Mesothelial cell of epicardium (in vitro differentiated cells): ENCODE measurements at places on chromosomes 16 and 17. TPM values are rescaled to one million over a fixed set of nuclear protein-coding genes. Genes with fewer than 3 reads are reported as not detected.
A peak's percentile ranks its signal among the peaks of the same experiment; 100 is the strongest.

DNA sequence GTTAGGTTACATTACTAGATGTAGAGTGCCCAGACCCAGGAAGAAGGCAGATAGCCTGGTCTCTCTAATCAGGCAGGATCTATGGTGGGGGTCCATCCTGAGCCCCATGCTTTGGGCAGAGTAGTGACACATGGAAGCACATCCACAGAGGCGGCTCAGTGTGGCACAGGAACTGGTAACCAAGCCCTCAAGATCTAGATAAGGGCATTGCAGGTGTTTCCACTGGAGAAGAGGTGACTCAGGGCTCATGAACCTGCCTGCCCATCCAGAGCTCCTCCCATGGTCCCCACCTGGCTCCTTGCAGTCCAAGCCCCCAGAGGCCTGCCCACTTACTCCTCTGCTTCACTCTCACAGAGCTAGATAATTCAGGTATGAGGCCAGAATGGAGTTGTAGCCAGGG lies 62.0 kb upstream of the TMEM132E start:
- DNase-seq, result no peak

DNA sequence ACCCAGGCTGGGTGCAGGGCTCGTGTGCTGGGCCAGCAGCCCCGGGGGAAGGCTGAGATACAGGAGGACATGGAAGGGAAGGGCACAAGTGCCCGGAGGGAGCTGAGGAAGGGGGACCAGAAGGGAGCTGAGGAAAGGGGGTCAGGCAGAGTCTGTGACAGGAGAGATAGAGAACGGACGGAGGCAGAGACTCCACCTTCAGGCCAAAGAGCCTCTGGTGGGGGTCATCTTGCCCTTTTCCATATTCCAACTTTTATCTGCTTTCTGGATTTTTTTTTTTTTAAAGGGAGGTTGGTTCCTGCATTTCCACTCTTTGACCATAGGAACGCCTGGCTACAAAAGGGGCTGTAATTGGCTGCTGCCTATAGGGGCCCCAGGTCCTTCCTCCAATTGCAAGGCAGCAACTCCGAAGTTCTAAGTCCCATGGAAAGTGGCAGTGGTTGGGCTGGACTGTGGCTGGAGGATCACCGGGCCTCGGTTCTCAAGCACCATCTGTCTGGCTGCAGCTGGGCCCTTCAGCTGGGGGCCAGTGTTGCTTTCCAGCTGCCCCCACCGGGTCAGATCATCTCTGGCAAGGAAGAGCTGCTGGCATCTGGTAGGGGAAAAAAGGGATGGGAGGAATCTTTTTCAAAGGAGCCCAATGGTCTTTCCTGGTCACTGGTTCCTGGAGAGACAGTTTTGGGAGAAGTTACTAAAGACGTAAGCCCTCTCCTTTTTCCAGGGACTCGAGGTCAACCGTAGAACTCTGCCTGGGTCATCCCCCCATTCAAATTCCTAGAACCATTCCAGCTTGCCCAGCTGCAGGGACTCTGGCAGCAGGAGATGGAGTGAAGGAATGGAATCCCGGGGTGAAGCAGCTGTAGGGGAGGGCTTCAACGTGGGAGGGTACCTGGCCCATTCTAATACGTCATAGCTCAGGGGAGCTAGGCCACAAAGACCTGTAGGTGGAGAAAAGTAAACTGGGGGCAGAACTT lies 13.1 kb upstream of the MRPS23 start:
- DNase-seq, result no peak

GRCh38 chr17:77901481-77901880 lies 57.0 kb upstream of the TNRC6C start:
- no peak for DNase-seq

DNA sequence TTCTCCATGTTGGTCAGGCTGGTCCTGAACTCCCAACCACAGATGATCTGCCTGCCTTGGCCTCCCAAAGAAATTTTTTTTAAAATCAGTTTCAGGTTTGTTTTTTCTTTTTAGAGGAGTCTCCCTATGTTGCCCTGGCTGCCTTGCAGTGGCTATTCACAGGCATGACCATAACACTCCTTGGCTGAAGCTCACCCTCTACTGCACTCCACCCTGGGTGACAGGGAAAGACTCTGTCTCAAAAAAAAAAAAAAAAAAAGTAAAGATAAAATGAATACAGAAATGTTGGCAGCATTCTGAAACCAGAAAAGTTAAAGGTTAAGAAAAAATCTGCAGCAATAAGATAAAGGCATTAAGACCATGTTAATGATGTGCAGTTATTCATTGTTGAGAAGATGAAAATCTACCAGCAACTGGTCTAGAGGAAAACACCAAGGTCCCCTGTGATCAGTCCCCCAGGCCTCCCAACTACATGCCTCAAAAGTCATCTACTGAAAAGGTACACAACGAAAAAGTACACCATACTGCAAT lies 15.1 kb downstream of the YWHAE start:
- DNase-seq, result no peak

Gene UBN1
- 37.2 to 40.5 TPM (median 39.7 TPM) in 3 replicates for total RNA-seq

Gene CSF3
- total RNA-seq, result not detected in 3 replicates

DNA sequence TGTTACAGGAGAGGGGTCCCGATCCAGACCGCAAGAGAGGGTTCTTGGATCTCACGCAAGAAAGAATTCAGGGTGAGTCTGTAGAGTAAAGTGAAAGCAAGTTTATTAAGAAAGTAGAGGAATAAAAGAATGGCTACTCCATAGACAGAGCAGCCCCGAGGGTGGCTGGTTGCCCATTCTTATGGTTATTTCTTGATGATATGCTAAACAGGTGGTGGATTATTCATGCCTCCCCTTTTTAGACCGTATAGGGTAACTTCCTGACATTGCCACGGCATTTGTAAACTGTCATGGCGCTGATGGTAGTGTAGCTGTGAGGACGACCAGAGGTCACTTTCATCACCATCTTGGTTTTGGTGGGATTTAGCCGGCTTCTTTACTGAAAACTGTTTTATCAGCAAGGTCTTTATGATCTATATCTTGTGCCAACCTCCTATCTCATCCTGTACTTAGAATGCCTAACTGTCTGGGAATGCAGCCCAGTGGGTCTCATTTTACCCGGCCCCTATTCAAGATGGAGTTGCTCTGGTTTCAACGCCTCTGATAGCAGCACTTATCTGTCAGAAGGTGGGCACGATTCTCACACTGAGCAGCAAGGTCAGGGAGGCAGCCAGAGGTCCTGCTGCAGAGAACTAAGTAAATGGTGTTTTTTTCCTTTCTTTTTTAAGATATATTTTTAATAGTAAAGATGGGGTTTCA lies 26.5 kb upstream of the XYLT2 start:
- no peak for DNase-seq

Gene HOXB8
- 75.7 to 82.4 TPM (median 78.8 TPM) in 3 replicates for total RNA-seq

DNA sequence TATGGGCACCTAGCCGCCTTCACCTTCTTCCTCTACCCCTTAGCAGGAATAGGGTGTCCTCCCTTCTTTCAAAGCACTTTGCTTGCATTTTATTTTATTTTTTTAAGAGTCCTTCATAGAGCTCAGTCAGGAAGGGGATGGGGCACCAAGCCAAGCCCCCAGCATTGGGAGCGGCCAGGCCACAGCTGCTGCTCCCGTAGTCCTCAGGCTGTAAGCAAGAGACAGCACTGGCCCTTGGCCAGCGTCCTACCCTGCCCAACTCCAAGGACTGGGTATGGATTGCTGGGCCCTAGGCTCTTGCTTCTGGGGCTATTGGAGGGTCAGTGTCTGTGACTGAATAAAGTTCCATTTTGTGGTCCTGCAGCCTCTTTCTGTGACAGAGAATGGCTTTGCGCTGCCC lies 4.6 kb downstream of the TMUB2 start:
- DNase-seq, result no peak

Gene TMC8
- total RNA-seq, result 0.60 to 1.2 TPM (median 1.1 TPM) in 3 replicates

- DNase-seq, result no peak
Observed at GRCh38 chr17:48554412-48555257, 9.7 kb upstream of the HOXB2 start.

Gene TMC5
- 1.4 to 2.2 TPM (median 1.6 TPM) in 3 replicates for total RNA-seq

GRCh38 chr17:7237761-7238419 lies 1.4 kb downstream of the PHF23 start:
- peak; percentile 68 for DNase-seq

Gene CCL1
- total RNA-seq, result not detected in 3 replicates

- DNase-seq, result no peak
Observed at GRCh38 chr17:79667746-79668145, 56.9 kb upstream of the RBFOX3 start.

GRCh38 chr17:56152874-56153602 lies at the start of gene ANKFN1:
TSS of gene ANKFN1 (plus strand) at chr17:56153475. CDS start at chr17:56212668, 59,193 bp downstream.
- DNase-seq, result no peak

Gene KRTAP1-1
- total RNA-seq, result not detected in 3 replicates

DNA sequence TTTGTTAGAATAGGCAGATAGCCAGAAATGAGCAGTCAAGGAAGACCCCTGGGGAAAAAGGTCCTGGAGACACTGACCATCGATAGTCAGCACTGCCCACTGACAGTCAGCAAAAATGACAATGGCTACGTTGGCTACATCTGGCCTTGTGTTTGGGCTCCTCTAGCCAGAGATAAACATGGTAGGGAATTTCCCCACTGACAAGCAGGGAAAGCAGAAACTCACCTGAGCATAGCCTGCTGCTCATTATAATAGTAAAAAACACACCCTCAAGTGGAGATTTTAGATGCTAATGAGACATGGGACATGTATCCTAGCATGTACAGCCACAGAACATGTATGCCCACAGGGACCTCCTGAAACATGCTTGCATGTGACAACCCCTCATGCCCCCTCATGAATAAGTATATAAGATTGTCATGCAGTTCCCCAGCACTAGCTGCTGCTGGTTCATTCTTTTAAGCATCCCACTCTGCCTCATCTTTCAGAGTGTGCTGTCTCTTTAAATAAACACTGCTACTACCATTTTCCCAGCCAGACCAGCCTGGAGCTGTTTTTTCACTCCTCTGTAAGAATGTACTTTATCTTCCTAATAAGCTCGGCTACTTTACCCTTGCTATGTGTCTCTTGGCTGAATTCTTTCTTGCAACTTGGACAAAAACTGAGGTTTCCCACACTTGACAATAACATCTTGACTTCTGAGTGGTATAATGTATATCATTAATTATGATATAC lies 550.1 kb upstream of the CDH8 start:
- no peak for DNase-seq

GRCh38 chr16:79571903-79572535 lies 28.5 kb downstream of the MAF start:
- DNase-seq, result no peak

Gene EIF4A3
- 73.3 to 82.1 TPM (median 77.2 TPM) in 3 replicates for total RNA-seq

- DNase-seq, result no peak
Observed at GRCh38 chr17:32755045-32755805, 121.7 kb downstream of the MYO1D start.

GRCh38 chr17:59367657-59368045 lies 36.2 kb downstream of the YPEL2 start:
- DNase-seq, result no peak

Gene SRSF2
- total RNA-seq, result 229 to 239 TPM (median 231 TPM) in 3 replicates

DNA sequence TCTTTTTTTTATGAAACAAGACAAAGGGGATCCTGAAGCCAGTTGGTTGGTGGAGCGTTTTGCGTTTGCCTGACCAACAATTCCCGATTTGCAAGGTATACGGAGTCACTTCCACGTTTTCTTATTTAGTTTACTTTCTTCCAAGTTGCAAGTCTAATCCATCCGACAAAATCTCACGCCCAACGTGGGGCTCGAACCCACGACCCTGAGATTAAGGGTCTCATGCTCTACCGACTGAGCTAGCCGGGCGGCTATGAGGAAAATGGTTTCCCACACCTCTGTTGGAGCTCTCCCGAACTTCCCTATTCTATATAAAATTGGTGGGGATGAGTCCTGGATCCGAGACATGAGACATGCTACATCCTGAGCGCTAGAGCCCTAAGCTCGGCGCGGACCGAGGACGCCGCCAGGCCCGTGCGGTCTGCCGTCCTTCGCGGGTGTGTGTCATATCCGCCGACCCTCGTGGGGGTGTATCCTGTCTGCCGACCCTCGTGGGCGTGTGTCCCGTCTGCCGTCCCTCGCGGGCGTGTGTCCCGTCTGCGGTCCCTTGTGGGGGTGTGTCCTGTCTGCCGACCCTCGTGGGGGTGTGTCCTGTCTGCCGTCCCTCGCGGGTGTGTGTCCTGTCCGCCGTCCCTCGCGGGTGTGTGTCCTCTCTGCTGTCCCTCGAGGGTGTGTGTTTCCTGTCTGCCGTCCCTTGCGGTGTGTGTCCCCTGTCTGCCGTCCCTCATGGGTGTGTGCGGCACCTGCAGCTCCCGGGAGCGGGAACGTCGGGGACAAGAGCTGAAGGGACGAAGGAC lies 22.6 kb downstream of the ZNF213 start:
- peak; percentile 58 for DNase-seq

DNA sequence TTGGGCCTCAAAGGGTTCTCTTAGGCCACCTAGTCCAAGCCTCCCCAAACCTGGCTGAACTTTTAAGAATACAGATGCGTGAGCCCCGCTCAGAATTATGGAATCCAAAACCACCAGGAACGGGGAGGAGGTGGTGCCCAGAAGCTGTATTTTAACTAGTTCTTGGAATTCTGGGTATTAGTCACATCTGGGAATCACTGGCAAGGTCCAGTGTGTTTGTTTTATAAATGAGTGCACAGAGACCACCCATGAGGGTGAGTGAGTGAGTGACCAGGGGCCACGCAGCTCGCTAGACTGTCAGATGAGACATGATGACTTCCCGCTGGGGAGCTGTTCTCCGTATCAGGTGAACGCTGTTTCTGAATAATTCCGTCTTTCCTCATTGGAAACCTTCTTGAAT lies 14.2 kb downstream of the KLHL36 start:
- DNase-seq, result no peak

Gene ABCC6
- 2.6 to 4.2 TPM (median 3.2 TPM) in 3 replicates for total RNA-seq

DNA sequence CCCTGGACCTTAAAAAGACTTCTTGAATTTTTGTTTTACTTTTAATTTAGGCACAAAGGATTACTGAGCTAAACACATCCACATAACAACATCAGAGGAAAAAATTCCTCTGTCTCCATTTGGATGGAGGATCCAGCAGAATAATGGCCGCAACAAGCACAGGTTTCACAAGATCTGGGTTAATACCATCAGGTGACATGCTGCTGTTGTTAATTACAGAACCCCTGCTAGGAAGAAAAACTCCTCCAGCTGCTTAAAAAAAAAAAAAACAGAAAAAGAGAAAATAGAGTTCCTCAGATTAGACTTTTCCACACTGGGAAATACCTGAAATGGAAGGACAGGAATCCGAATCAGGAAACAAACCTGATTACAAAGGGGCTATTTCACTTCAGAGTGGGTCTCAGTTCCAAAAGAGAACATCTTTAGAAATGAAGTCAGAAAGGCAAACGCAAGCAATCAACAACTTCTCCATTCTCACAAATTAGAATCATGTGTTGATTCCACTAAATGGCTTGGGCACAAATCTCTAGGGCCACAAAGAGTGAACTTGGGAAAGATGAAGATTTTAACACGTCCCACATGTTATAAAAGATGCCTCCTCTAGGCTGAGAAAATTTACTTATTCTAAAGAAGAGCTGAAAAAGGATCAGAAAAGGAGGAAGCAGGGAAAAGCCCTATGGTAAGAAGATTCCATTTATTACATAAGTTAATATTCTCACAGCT lies 44.0 kb downstream of the SPOP start:
- no peak for DNase-seq
